Stimulated activated CD8-positive, alpha-beta memory T cell treated with anti-CD3 and anti-CD28 coated beads, Interleukin-15, amount 100 ng/mL, for 24 hours (primary cell): ENCODE measurements at places on chromosomes 1 and 21.

DNA sequence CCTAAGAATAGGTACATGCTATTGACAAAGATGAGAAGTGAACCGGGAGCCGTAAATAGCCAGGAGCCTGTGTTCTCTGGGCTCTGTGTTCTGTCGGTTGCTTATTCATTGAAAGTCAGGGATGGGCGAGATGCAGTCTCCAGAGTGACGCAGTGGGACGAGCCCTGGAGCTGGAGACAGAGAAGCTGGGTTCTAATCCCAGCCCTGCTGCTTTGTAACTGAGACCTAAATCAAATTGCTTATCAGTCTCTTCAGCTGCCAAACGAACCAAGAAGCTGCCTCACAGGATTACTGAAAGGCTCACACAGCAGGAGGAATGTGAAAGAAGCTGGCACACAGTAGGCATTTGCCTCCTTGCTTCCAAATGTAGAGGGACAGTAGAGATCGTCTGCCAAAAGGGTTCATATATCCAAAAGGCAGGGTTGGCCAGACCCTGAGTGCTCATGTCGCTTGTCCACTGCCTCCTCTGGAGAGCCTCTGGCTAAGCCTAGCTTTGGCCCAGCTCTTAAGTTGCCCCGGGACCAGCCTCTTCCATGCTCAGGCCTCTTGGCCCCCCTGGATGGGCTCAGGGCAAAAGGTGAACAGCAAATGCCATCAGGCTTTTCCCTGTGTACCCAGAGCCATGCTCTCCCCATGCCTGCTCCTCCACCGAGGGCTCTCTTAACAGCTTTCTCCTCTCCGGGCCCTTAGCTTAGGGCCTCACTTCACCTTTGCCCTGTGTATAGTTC is 134.2 kb upstream of the IPO9 start:
- no peak for DNase-seq

DNA sequence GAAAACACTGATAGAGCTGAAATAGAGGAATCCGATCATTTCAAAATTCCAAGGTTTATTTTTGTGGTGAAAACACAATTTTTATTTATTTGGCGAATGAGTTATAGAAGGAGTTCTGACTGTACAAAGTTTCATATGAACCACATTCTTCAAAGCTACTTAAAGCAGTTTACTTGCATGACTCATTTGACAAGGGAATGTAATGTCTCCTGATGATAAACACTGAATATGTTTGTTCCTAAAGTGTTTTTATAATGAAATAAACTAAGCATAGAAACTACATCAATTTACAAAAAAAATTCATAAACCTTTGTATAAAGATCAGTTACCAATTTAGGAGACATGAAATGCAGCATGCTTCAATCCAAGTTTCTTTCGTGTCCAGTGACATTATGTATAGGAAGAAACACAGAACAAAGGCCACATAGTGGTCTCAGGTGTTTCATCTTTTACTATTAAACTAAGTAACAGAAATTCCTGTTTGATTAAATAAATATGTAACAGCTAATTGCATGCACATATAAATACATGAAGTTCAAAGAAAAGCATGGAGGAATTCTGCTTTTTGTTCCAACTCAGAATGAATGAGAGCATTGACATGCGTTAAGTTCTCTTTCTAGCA is 2.5 kb downstream of the PRKACB start:
- DNase-seq, result no peak

GRCh38 chr1:112633628-112634027 is 14.0 kb downstream of the CAPZA1 start:
- no peak for DNase-seq

DNA sequence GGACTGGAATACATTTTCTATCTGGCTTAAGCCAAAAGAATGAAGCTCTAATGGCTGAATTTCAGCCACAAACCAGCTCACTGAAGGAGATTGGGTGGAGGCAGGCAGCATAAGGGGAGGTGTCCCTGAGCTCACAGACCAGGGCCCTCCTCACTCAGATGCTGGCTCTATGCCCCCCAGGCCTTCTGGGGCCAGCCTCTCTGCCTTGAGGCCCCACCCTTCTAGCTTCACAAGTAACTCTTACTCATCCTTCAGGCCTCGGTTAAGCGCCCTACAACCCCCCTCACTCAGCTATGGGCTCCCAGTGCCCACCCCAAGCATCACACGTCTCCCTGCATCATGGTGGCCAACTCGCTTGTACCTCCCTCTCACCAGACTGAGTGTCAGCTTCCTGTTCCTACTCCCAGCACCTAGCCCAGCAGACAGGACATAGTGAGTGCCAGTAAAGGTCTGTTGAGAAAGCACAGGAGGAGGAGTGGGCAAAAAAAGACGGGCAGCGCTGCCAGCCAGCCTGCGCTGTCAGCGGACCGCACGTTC is 40.8 kb upstream of the GPR157 start:
- DNase-seq, result no peak

- no peak for DNase-seq
Observed at GRCh38 chr1:105485207-105485606, 1571.3 kb upstream of the PRMT6 start.

- no peak for DNase-seq
Observed at GRCh38 chr1:55195521-55196233, 19.5 kb downstream of the USP24 start.

DNA sequence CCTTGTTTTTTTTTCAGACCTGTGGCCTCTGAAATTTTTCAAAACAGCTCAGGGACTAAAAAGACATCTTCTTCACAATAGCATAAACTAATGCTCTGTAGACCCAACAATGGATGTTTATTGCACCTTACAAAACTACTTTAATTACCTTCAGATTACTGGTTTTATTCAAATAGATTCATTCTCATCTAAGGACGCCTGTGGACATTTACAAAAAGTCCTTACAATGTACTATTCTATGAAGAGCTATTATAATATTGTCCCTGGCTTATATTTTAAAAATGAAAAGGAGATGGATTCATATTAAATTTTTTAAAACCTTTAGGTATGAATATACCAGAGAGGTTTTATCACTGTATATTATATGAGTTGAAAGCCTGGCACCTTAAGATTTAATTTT is 238.4 kb upstream of the NR5A2 start:
- DNase-seq, result no peak

DNA sequence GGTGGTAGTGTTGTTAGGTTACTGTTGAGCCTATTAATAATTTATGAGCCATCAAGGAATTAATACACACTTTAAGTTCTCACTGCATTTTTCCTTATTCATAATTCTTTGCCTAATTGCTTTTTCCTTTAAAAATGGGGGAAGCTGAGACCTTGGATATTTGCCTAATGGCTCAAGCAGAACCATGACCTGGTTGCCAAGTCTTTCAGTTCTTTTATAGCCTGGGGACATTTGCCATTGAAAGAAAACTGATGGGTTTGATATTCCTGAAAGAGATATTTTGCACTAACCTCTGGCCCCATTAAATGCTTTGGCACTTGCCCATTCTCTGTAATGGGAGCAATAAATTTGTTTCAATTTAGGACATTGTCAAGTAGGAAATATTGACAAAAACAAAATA is 18.5 kb upstream of the LRRC53 start:
- DNase-seq, result no peak

GRCh38 chr1:230681599-230681998 is 32.3 kb downstream of the AGT start:
- DNase-seq, result no peak
